A549 treated with Mapracorat at 1 μM for 4 hours (cell line): ENCODE measurements at places on chromosomes 16 and 17. TPM values are rescaled to one million over a fixed set of nuclear protein-coding genes. Genes with fewer than 3 reads are reported as not detected.

The KRTAP1-1 gene
- total RNA-seq = not detected in 5 replicates

The SF3B3 gene
- total RNA-seq = 141 to 196 TPM (median 187 TPM) in 5 replicates

The ASB16 gene
- total RNA-seq = 0.07 to 0.32 TPM (median 0.12 TPM) in 3 of 5 replicates, not detected in the others

The PRSS33 gene
- total RNA-seq = not detected in 5 replicates

The LGALS9B gene
- total RNA-seq = 0.10 TPM in 1 of 5 replicates, not detected in the others
